ENCODE measurements at places on chromosomes 6 and 20.

GRCh38 chr6:162854734-162855191 is 127.0 kb downstream of the PACRG start:
- no peaks in the 10 kb centered on the region for H3K27me3 ChIP-seq
- no peaks in the 10 kb centered on the region for H3K4me1 ChIP-seq
- no peak overlapping the region for H3K4me3 ChIP-seq

DNA sequence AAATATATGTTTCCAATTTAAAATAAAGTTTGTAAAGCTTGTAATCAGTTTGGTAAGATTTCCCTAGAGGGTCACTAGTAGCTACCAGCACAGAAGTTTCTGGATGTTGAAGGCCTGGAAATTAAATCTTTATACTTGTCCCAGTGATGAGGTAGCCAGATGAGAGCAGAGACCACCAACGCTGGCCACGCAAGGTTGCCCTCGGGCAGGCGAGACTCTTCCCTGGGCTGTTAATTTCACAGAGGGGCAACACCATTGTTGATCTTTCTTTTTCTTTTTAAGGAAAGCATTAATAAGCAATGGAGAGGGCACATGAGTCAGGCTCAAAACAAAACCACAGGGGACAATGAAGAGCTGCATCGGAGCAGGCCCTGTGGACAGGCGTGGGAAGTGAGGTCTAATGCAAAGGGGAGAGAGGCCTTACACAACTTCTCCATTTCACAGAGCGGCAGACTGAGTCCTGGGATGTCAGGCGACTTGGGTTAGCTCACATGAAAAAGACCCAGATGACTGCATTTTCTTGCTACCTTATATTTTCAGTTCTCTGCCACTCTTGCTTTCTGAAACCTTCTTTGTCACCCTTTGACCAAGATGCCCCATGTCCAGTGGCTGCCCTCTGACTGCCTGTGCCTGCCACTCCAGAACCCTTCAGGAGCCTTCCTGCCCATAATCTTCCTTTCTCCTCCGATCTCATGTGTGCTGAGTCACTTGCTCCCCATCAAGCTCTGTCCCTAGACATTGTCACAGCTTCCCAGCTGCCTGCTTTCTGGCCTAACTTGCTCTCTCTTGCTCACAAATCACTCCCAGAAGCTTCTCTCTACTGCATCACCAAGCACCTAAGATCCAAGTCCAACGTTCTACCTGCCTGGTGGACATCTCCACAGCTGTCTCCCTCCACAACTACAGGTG is 107.7 kb upstream of the CDYL start:
- no peak overlapping the region for H3K27ac ChIP-seq
- H3K4me3 ChIP-seq = no peak overlapping the region
- DNase-seq = no peak
- no peaks in the 10 kb centered on the region for H3K4me1 ChIP-seq
- no peaks in the 10 kb centered on the region for H3K36me3 ChIP-seq

GRCh38 chr6:81997090-81997926 is 244.8 kb upstream of the TENT5A start:
- no peak overlapping the region for H3K4me3 ChIP-seq
- H3K27ac ChIP-seq = no peak overlapping the region
- no peak for DNase-seq

DNA sequence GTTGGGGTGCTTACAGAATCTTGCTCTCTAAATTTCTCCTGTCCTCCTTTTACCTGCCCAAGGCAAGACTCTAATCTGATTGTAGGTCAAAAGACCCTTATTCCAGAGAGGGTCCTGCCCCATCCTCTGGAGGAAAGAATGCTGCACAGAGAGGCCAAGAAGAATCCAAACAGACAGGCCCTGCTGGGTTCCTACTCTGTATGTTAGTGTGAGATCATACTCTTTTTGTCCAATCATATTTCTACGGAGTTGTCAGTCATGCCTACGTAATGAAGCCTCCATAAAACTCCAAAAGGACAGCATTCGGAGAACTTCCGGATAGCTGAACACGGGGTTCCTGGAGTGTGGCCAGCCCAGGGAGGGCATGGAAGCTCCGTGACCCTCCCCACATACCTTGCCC is 50.5 kb downstream of the VEGFA start:
- H3K27me3 ChIP-seq = peaks cover 34% of the 10 kb centered on the region
- no peak overlapping the region for H3K27ac ChIP-seq
- no peak overlapping the region for H3K4me3 ChIP-seq
- peaks cover 3% of the 10 kb centered on the region for H3K4me1 ChIP-seq

GRCh38 chr6:125812394-125813292 is 21.9 kb downstream of the NCOA7 start:
- peaks cover 36% of the 10 kb centered on the region for H3K4me1 ChIP-seq
- no peak for DNase-seq
- H3K4me3 ChIP-seq = no peak overlapping the region
- peaks cover 33% of the 10 kb centered on the region for H3K36me3 ChIP-seq

GRCh38 chr20:6295867-6296256 is 173.0 kb upstream of the FERMT1 start:
- no peaks in the 10 kb centered on the region for H3K4me1 ChIP-seq
- no peaks in the 10 kb centered on the region for H3K27me3 ChIP-seq
- H3K36me3 ChIP-seq = no peaks in the 10 kb centered on the region
- H3K4me3 ChIP-seq = no peak overlapping the region

DNA sequence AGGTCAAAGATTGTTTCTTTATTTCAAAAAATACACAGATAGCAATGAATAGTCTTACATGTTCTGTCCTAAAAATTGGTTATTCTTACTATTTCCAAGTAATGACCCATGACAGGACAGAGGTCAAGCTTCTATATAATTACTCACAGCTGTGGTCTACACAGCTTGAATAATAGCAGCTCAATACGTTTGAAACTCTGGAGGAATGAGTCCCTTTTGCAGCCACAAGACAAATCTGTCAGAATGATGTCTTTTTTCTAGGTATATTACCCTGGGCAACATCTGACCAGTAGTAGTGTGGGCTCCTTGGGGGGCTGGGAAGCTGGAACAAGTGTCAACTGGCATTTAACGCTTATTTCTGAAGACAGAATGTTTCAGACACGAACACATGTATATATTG is 84.9 kb upstream of the HTR1B start:
- H3K36me3 ChIP-seq = no peaks in the 10 kb centered on the region
- H3K4me1 ChIP-seq = no peaks in the 10 kb centered on the region
- H3K27ac ChIP-seq = no peak overlapping the region
- DNase-seq = no peak
- H3K27me3 ChIP-seq = no peaks in the 10 kb centered on the region

DNA sequence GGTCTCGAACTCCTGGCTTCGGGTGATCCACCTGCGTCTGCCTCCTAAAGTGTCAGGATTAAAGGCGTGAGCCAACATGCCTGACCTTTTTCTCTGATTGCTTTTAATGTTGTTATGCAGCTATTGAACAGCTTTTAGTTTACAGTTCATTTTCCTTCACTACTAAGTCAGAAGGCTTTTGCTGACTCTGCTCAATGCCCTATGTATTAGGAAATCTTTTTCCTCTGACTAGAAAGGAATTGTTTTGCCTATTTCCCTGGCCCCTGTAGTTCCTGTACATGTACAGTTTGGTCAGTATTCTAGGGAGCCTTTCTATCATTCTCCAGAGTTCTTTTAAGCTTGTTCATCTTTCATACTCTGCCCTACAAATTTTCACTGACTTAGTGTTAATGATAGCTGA is 280.2 kb downstream of the CDKAL1 start:
- peaks cover 5% of the 10 kb centered on the region for H3K4me1 ChIP-seq
- DNase-seq = no peak
- no peaks in the 10 kb centered on the region for H3K27me3 ChIP-seq
- no peak overlapping the region for H3K4me3 ChIP-seq

- H3K4me1 ChIP-seq = peaks cover 89% of the 10 kb centered on the region
- H3K36me3 ChIP-seq = peaks cover 55% of the 10 kb centered on the region
- no peaks in the 10 kb centered on the region for H3K27me3 ChIP-seq
- peak overlapping the region; percentile 99 for H3K27ac ChIP-seq
Measured at GRCh38 chr20:49593466-49594142, 25.7 kb upstream of the PTGIS start.
